Right lobe of liver (tissue), 6 donors: ENCODE measurements at places on chromosomes 13 and 19.
A peak's percentile ranks its signal among the peaks of the same experiment; 100 is the strongest.

GRCh38 chr13:90683711-90684131, 663.8 kb upstream of the MIR17HG start:
- no peak for DNase-seq

DNA sequence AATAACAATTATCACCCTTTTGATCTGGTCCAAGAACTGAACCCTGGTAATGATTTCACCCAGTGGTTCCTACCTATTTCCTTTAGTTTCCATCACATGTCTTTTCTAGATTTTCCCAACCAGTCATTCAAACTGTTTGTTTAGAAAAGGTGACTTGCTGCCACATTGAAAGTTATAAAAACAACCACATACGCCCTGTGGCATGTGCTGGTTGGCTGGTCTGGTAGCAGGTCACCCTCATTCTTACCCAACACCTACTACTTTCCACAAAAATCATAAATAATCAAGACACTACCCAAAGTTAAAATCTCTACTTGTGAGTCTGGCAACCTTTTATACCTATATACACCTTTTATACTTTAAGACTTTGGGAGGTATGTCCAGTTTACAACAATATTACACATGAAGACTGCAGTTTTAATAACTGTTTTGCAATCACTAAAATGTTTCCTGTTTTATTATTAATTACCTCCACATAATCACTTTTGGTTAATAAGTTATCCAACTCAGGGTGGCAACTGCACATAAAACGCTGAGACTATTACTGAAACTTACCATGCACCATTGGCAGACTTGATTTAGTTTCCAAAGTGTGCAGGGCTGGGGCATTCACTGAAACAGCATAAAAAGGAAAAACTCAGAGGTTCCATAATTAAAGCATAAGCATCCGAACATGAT, 38.9 kb downstream of the DZIP1 start:
- DNase-seq: no peak

- no peak for DNase-seq
Observed at GRCh38 chr13:99626461-99627082, 125.3 kb downstream of the TM9SF2 start.

GRCh38 chr19:17866312-17866963, 5.3 kb upstream of the SLC5A5 start:
- DNase-seq: no peak

GRCh38 chr19:31350693-31351055, 1.4 kb upstream of the TSHZ3 start:
- peak; percentile 55 for DNase-seq

GRCh38 chr19:15115080-15115479, 7.9 kb downstream of the SYDE1 start:
- peak; percentile 76 for DNase-seq

DNA sequence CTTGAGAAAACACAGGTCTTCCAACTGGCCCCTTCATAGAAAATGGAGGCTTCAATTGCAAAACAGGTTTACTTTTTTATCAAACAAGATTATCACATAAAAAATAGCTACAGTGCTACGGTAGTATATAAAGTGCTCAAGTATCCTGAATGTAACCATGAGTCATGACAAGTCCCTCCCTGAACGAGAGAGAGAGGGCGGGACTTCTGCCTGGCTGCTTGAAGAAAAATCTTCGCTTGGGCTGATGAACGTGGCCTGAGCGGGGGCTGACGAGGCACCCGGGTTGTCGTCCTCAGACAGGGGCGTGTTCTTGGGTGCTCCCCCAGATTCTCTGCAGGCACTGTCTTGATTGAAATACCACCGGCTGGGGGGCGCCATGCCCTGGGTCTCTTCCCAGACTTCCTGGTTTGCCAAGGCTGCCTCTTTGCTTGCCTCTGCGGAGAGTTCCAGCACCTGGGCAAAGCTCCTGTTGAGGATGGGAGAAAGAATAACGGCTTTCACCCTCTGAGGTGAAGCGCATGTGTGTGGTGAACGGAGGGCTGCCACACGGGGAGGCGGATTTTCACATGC, 23.2 kb upstream of the CPAMD8 start:
- no peak for DNase-seq

GRCh38 chr19:870963-871401, 11.5 kb downstream of the CFD start:
- no peak for DNase-seq

- no peak for DNase-seq
Observed at GRCh38 chr13:24995225-24995804, 100.6 kb upstream of the PABPC3 start.

- DNase-seq: peak; percentile 62
Observed at GRCh38 chr19:7534531-7535046, 928 bp upstream of the PNPLA6 start.

GRCh38 chr19:40553885-40554857, 22.5 kb upstream of the SHKBP1 start:
- DNase-seq: no peak

- peak; percentile 84 for DNase-seq
Observed at GRCh38 chr19:45016388-45017314, 15.4 kb downstream of the RELB start.

- DNase-seq: no peak
Observed at GRCh38 chr13:40618581-40619478, 47.6 kb downstream of the FOXO1 start.

GRCh38 chr13:33119022-33119781, 103.0 kb downstream of the KL start:
- DNase-seq: no peak

- no peak for DNase-seq
Observed at GRCh38 chr19:18110609-18111232, 13.1 kb downstream of the MAST3 start.

GRCh38 chr13:69418319-69418718, 689.3 kb upstream of the ATXN8OS start:
- DNase-seq: no peak

DNA sequence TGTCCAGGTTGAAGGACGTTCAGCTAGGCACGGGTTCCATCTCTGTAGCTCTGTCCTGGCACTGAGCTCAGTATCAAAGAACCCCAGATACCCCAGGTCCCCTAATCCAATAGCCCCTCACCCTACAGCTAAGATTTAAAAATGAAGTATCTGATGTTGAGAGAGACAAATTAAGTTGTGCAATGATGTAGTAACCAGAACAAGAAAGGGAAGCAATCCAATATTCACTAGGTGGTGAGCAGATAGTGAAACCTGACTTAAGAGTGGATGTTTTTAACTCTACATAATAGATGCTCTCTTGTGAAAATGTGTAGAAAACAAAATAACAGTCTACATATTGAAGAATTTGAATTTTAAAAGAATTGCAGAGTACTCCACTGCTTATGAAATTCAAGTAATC, 1.8 kb downstream of the ACOD1 start:
- DNase-seq: no peak

DNA sequence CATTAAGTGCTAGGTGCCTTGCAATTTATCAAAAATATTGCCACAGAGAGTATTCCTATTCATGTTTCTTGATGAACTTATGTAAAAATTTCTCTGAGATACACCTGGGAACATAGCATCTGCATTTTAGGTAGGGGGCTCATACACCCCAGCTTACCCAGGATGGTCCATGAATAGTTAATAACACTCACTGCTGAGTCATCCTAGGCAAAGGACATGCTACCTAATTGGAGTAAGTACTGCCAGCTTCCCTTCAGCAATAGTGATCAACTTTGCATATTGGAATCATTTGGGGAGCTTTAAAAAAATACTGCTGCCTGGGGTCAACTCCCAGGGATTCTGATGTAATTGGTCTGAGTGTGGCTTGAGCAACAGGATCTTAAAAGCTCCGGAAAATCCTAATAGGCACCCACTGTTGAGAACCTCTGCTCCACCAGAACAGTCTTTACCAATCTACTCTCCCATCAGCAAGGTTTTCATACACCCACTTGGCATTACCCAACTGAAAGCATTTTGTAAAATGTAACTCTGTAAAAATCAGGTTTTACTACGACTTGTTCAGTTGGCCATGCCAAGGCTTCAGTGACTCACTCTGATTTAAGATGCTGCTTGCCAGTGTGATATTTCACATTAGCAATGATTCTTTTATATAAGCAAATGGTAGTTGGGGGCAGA, 67.2 kb upstream of the FNDC3A start:
- DNase-seq: no peak

DNA sequence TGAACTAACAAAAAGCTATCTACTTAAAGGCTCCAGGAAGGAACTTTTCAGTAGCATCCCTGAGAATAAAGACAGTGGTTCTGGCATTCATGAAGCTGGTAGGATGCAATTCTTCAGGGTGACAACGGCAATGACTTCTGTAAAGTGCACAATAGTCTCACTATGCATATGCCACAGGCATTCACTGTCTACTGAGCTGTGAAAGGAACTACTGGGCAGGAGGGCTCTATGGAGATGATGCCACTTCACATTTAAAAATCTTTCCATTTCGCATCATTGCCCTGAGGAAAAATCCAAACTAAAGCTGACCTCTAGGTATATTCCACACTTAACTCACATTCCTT, 2020.6 kb upstream of the PCDH20 start:
- no peak for DNase-seq

DNA sequence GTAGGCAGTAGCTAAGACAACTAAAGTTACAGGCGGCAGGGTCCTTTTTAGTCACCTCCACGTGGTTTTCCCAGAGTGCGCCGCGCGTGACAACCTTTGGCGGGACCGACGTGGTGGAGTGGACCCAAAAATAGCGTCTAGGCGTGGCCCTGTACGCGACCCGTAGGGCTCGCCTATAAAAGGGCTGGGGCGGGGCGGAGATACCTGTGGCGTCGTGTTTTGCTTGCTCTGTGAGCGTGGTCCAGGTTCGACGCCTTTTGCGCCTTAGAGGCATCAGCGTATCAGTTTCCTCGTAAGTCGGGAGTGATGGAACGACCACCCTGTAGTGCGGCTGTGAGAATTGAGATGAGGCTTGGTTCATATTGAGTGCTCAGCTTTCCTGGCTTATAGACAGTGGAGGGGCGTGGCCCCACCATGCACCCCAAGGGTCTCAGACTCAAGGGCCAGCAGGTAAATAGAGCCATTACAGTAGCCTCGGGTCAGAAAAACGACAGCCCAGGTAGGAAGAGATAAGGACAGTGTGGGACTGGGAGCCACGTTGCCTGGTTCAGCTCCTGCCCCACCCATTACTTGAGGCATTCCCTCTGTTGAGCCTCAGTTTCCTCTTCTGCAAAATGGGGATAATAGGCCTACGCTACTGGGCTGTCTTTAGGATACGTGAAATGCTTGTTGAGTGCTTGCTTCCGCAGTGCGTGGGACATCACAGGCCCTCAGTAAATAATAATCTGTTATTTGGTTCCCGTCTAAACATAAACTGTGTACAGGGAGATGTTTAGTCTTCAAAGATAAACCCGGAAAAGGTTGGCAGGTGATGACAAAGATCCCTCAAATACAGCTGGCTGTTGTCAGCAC, 693 bp upstream of the TMED1 start:
- DNase-seq: peak; percentile 89
